ENCODE measurements at places on chromosomes 16 and 17. TPM values are rescaled to one million over a fixed set of nuclear protein-coding genes. Genes with fewer than 3 reads are reported as not detected.

DNA sequence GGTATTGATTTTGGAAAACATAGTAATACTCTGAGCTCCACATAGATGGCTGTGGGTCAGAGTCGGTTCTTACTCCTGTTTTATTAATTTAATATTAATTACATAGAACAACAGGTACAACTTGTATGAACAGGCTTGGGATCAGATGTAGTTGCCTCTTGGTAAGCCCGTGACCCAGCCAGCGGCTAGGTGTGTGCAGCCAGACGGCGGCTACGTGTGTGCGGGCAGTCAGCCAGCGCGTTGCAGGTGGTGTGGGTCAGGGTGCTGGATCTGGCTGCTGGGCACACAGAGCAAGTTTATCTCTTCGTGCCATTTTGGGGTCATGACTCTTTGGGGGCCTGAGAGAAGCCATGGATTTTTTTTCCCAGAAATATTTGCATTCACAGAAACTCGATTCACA lies 30.3 kb downstream of the DBNDD1 start:
- no peak for DNase-seq

GRCh38 chr17:81916234-81917001 lies 1.6 kb downstream of the SIRT7 start:
- no peak for DNase-seq

The ITGB4 gene
- 469 TPM for total RNA-seq

The TLCD1 gene
- 3.1 TPM for total RNA-seq

DNA sequence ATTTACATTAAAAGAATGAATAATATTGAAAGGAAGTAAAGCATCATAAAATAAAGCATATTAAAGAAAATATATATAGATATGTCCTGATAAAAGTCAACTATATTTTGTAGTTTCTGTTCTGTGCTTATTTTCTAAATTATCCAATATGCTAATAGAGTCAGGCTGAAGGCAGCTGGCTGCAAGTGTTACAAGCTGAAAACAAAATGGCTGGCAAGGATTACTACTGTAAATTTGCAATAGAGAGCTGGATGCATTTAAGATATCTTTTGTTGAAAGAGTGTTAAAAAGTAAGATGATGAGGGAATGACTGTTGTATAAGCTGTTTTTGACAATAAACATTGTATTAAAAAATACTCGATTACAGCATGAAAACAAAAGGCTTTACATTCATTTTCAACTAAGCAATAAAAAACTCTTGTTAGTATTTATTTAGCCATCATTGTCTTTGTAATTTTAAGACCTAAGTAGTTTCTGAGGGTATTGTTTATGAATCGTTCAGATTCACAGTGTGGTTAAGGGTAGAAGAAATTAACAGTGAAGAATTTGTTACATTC lies 76.3 kb downstream of the TANC2 start:
- DNase-seq, result no peak

DNA sequence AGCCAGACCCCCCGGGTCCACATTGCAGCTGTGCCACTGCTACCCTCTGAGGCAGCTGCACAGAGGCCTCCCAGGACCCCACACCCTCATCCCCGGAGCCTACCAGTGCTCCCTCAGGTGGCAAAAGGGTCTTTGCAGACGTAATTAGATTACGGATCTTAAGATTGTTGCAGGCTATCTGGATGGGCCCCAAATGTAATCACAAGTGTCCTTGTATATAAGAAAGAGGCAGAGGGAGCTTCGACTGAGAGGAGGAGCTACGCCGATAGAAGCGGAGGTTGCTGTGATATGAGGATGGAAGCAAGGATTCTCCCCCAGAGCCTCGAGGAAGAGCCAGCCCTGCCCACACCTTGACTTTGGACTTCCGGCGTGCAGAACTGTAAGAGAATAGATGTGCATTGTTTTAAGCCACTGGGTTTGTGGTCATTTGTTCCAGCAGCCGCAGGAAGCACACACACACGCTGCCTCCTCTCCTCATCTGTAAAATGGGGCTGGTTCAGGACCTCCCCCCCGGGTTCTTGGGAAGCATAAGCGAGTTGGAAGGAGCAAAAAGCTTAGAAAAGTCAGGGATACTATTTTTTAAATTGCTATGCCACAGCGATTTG lies 10.5 kb upstream of the RAI1 start:
- DNase-seq, result no peak

The PPY gene
- total RNA-seq, result not detected

DNA sequence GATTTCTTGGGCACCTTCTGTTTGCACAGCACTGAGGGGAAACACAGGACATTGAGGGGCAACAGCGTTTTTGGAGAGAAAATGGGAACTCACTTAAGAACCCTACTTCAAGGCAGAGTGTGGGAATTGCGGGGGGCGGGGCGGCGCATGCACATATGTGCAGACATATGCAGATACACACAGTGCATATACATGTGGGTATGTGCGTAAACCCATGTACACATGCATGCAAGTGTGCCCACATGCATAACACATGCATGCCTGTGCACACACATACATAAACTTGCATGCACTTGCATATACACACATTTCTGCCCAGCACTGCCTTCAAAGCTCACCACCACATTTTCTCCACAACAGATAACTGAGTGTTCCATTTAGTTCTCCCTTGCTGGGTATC lies 32.4 kb downstream of the NLRC5 start:
- DNase-seq, result peak; percentile 49

GRCh38 chr17:39165841-39166349 lies at the start of gene ARL5C:
Gene ARL5C, minus strand, starts transcription at chr17:39166161. Its CDS starts 401 bp downstream, at chr17:39165760.
- no peak for DNase-seq

GRCh38 chr17:68273722-68274121 lies 17.2 kb downstream of the SLC16A6 start:
- DNase-seq, result no peak

DNA sequence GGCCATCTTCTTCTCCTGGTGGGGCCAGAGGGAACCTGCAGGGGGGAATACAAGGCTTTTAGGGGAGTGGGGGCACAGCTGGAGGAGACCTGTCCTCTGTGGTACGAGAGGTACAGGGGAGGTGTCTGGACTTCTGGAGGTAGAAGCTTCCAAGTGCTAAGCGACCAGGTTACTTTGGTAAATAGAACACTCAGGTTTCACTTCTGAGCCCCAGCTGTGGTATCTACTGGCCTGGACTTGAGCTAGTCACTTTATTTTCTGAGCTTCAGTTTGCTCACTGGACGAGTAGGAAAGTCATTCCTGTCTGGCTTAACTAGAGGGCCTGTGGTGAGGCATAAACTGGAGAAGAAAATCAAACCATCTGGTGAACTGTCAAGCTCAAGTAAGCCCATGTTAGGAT lies at the start of gene HEATR9:
HEATR9 (minus strand) TSS at position 155 of the 400 bp plus-strand sequence; CDS start at position 6, 149 bp downstream.
- no peak for DNase-seq

The GLP2R gene
- total RNA-seq, result 0.18 TPM

DNA sequence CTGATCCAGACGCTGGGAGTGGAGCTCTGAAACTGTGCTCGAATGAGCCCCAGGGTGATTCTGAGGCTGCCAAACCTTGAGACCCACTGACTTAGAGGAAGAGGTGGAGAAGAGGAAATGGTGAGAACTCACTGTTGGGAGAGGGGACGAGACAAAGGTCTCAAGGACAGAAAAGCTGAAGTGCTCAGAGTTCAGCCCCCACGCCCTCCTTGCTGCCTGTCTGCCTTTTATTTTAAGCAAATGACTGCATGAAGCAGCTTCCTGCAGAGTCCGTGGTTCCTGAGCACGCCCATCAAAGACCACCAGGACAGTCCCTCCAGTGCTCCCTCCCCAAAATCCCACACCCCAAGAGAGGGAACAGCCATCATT lies 20.4 kb downstream of the COTL1 start:
- no peak for DNase-seq

- no peak for DNase-seq
Observed at GRCh38 chr16:17338244-17338643, 132.5 kb downstream of the XYLT1 start.

The BICDL2 gene
- total RNA-seq, result 0.22 TPM

DNA sequence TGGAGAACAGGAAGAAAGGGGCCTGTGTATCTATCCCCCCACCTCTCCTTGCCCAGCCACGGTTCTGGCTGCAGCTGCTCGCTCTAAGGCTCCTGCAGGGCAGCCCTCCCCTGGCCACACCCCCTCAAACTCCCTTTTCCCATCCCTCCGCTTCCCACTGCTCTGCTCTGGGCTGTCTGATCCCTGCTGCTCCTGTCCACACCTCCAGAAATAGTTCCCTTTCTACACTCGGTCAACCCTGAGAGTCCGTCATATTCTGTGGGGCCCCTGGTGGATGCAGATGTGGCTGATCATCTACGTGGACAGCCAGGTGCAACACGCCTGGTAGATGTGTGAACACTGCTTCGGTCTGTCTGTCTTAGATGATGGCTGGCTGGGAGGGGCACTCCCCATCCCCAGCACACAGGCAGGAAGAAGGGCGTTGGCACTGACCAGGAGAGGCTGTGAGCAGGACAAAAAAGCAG lies 19.3 kb upstream of the KRT19 start:
- no peak for DNase-seq

The FOXO3B gene
- total RNA-seq, result 5.3 TPM

- DNase-seq, result no peak
Observed at GRCh38 chr17:6160232-6160555, 90.0 kb downstream of the WSCD1 start.

- DNase-seq, result no peak
Observed at GRCh38 chr17:63476854-63477479, at the start of gene ACE. Gene ACE, plus strand, starts transcription at chr17:63477061. Its CDS starts 34 bp downstream, at chr17:63477095.

DNA sequence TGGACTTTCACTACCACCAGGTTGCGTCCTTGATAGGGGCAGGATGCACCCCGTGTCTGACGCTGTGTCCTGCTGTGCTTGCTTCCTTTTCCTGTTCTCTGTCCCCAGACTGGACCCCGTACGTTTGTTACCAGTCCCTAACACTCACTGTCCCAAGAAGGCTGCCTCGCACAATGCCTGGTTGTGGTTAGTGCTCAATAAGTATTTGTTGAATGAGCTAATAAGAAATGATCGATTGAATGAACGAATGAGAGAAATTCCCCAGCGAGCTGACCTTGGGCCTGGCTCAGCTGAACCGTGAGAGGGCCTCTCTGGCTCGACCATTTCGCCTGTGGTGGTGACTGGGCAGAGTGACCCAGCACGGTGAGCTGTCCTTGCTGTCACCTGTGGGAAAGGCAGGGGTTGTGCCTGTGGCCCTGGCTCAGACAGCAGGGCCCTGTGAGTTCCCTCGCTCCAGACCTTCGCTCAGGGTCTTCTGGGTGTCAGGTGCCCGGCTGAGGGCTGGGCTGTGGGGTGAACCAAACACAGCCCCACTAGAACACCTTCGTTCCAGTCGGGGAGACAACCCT lies 20.9 kb downstream of the CMIP start:
- DNase-seq, result no peak

DNA sequence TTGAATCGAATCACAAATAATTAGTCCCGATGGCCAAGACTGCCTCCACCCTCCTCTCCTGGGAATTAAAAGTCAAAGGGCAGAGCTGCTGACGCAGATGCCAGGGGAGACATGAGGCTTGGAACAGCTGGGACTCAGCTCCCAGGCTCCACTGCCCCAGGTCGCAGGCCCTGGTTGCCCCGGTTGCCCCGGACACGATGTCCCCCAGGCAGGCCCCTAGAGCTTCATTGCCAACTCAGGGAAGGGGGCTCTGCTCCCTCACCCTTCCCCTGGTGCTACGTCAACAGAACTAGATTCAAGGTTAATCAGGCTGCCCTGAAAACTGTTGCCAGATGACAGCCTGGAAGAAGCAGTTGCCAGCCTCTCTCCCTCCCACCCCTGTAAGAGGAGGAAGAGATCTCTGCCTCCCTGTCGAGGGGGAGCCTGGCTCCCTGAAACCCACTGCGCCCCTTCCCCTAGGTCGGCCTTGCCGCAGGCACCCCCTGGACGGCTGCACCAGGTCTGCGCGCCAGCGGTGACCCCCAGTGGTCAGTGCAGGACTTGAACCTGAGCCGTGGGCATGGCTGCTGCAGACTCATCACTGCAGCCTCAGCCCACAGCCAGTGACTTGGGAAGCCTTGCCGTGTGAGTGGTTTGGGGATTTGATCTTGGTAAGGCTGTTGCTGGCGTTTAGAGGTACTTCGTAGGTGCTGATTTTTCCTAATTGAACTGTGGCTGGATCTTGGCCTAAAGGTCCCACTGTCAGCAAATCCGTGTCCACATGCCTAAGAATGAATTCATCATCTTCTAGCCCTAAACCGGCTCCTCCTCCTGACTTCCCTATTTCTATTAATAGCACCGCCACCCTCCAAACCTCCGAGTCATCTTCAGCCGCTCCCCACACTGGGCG lies 84.1 kb upstream of the TOB1 start:
- peak; percentile 89 for DNase-seq

- no peak for DNase-seq
Observed at GRCh38 chr17:72618001-72618509, 474.4 kb downstream of the SLC39A11 start.

The C16orf92 gene
- total RNA-seq, result not detected

DNA sequence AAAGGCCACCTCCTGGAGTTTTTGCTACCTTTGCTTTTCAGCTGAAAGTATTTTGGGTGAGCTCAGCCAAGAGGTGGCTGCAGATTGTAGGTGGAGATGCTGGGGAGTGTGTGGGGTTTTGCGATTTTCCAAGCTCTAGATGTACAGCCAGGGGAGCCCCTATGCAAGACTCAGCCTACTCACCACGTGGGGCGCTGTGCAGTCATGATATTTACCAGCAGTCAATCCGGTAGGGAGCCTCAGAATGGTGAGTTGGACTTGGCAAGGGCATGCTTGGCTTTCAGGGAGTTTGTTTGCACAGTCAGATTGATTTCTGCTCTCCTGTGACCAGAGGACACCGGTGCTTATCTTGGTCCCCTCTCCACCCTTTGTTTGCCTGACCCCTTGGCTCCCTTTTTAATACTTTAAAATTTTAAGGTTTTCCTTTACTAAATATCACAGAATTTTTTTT lies 175.3 kb downstream of the UTP18 start:
- DNase-seq, result no peak

The SYT17 gene
- 8.2 TPM for total RNA-seq

DNA sequence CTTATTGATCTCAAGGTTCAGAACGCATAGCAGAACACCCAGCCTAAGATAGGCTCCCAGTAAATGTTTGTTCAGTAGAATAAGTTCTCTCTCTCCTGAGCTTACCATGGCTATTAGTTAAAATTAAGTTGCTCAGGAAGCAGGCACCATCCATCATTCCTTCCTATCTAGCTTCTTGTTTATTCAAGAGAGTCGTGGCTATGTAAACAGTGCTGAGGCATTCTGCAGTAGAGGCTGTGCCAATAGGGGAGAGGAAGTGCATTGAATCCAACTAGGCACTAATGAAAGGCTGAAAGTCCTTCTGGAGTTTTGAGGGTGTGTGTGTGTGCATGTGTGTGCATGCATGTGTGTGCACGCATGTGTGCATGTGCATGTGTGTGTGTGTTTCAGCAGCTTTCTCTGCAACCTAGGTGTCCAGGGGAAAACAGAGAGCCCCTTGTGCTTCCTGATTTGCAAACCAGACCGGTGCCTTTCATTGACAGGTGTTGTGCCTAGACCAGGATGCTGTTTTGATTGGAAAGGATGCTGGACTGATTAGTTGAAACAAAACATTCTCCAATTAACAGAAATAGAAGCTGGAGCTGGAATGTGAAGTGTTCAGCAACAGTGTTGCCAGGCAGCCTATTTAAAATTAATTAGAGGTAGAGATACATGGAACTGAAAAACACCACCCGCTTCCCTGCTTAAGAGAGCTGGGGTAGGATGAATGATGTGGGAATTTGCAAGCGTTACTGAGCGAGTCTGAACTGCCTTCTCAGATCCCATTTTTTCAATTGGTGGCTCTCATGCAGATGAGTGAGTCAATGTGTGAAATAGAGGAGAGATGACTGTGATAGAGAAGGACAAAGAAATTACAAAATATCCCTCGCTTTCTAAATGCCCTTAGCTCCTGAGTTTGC lies 103.3 kb upstream of the CLEC3A start:
- no peak for DNase-seq

The LRRC37A gene
- 4.3 TPM for total RNA-seq

The MT4 gene
- total RNA-seq, result not detected

The CSH2 gene
- not detected for total RNA-seq
